CD4-positive, alpha-beta T cell (primary cell): ENCODE measurements at places on chromosomes 11 and 22. TPM values are rescaled to one million over a fixed set of nuclear protein-coding genes. Genes with fewer than 3 reads are reported as not detected.

TESMIN gene
- total RNA-seq, result 3.7 TPM

MOV10L1 gene
- total RNA-seq, result not detected

CTTN gene
- 0.80 TPM for total RNA-seq

SYT12 gene
- not detected for total RNA-seq

MUC5B gene
- not detected for total RNA-seq

UBE4A gene
- total RNA-seq, result 43.0 TPM

LARGE1 gene
- 0.14 TPM for total RNA-seq

CRYBA4 gene
- total RNA-seq, result not detected

CPT1B gene
- total RNA-seq, result 68.3 TPM
